ENCODE measurements at places on chromosomes 13 and 19. TPM values are rescaled to one million over a fixed set of nuclear protein-coding genes. Genes with fewer than 3 reads are reported as not detected.

Gene SLC7A10
- not detected for total RNA-seq

Gene OR7A5
- total RNA-seq = not detected

Gene IRS2
- total RNA-seq = 35.5 TPM

Gene POSTN
- 0.58 TPM for total RNA-seq

Gene EPS8L1
- total RNA-seq = 5.4 TPM

Gene FGF22
- total RNA-seq = not detected
